Ammon's horn (tissue), 1 donor: ENCODE measurements at places on chromosomes 16 and 17.
A peak's percentile ranks its signal among the peaks of the same experiment; 100 is the strongest.

DNA sequence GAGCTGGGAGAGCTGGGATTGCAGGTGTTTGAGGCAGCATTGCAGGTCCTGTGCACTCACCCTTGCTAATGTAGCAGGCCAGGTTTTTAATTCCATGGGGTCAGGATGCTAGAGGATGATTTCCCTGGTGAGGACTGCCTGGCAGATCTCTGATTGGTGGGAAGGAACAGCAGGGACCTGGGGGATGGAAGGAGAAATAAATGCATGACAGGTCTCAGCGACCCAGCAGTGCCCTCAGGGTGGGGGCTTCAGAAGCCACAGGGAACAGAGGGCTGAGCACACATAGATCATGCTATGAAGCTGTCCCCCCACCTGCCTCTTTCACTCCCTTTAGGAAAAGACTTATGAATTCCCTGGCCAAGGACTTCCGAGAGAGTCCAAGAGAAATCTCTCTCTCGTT is 255.5 kb upstream of the N4BP1 start:
- DNase-seq: no peak

DNA sequence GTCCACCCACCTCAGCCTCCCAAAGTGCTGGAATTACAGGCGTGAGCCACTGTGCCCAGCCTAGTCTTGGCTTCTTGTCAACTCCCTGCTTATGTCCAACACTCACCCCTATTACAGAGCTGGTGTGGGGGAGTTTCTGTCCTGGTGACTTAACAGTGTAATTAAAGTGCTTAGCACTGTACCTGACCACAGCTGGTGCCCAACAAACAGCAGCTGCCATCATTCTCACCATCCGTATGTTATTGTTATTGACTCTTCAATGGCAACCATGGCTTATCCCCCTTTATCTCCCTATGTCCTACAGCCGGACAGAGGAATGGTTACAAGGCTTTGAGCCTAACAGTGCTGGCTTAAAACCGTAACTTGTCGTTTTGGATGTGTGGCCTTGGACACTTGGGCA is 17.0 kb upstream of the BRCA1 start:
- no peak for DNase-seq

- no peak for DNase-seq
These were observed 3.9 kb downstream of the TSPOAP1 start for GRCh38 chr17:58324409-58325288.

- no peak for DNase-seq
These were observed 32.3 kb upstream of the PVALEF start for GRCh38 chr17:81132770-81133723.

DNA sequence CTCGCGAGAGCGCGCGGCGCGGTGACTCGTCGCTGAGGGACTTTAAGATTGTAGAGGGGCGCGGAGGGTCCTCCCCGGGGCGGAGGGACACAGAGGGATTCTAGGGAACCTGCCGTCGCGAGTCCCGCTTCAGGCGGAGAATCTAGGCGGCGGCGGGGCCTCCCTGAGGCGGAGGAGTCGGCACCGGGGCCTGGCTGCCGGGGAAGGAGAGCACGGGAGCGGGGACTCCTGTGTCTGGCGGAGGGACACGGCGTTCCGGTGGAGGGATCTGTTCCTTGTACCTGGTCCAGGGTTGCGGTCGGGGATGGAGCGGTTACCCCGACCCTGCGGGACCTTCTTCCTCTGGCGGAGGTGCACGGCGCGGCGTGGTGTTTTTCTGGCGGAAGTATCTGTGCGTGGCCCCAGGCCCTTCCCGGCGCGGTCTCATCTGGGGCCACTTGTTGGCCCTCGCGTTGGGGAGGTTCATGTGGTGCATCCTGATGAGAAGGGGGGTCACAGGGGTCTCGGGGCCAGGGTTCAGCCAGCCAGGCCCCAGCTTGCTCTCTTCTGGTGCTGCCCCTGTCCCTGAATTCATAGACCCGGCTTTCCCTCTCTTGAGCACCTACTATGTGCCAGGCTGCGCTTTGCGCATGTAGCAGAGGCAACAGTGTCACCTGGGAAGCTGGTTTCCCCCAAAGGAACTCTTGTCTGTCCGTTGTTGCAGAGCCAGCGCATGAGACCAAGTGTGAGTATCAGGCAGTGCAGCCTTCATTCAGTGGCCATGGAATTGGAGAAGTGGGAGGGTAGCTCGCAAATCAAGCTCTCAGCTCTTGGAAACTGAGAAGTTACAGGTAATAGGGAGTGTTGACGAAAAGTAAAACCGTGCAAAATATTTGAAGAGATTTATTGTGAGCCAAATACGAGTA is 563 bp upstream of the ZKSCAN2 start:
- peak; percentile 71 for DNase-seq
